ENCODE measurements at places on chromosomes 16 and 17.

- no peak for DNase-seq
These were observed 58.3 kb downstream of the NTN1 start for GRCh38 chr17:9079461-9080103.

DNA sequence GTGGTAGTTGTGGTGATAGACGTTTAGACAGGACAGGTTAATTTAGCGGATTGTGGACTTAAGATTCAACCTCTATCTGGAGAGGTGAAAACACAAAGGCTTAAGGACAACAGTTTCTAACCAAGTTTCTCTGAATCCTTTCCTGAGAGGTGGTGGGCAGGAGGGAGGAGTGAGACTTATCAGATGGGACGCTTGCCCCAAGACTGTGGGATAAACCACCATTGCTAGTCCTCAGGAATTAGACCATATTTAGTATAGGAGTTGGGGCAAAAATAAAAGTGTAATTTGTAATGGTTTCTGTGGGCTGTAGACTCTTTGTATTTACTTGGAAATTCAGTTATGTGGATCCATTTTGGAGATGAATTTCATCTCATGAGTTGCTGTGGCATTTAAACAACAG, 6.6 kb downstream of the PDP2 start:
- DNase-seq, result no peak

GRCh38 chr16:50326835-50327465, 41.8 kb downstream of the BRD7 start:
- no peak for DNase-seq

DNA sequence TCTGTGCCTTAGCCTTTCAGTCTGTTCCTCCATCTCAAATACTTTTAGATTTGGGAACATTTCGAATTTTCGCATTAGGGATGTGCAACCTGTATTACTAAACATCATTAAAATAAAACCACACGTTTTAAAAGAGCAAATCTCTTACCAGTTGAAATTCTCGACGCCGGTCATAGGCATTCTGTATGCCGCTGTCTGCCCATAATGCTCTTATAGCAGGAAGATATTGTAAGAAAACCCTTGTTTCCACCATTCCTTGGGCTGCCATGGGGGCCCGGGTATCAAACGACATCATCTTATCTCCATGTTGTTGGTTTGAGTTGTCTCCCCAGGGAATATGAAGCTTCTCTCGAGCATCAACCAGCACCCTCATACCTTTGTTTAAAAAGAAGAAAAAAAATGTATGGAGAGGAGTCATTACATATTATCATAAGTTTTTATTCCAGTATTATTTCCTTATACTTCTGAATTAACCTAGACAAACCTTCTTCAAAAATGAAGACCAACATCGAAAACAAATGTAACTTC, 3.1 kb downstream of the GNA13 start:
- DNase-seq, result no peak

DNA sequence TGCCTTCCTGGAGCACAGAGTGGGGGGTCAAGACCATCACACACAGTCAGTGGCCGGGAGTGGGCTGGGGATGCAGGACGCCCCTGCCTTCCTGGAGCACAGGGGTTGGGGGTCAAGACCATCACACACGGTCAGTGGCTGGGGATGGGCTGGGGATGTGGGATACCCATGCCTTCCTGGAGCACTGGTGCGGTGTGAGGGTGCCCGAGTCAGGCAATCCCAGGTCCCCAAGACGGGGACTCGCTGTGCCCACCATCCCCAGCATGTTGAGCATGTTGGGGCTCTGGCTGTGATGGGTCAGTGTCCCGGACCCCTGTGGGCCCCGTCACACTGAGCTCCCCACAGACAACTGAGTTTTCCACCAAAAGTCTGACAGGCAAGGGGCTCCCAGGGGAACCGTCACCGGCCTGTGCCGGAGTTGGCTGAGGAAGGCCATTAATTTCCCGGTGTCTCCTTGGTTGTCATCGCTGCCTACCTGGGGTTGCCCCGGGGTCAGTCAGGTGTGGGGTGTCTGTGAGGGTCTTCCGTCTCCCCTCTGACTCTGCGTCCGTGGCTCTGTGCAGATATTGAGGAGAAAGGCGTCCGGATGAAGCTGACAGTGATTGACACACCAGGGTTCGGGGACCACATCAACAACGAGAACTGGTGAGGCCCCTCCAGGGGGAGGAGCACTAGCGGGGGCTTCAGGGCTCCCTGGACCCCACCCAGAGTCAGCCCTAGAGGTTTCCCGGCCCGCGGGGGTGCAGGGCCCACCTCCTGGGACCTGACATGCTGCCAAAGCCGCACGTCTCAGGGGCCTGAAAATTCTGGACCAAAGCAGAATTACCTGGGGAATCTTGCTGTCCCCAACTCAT, 347.1 kb downstream of the SEC14L1 start:
- DNase-seq, result peak; percentile 28

DNA sequence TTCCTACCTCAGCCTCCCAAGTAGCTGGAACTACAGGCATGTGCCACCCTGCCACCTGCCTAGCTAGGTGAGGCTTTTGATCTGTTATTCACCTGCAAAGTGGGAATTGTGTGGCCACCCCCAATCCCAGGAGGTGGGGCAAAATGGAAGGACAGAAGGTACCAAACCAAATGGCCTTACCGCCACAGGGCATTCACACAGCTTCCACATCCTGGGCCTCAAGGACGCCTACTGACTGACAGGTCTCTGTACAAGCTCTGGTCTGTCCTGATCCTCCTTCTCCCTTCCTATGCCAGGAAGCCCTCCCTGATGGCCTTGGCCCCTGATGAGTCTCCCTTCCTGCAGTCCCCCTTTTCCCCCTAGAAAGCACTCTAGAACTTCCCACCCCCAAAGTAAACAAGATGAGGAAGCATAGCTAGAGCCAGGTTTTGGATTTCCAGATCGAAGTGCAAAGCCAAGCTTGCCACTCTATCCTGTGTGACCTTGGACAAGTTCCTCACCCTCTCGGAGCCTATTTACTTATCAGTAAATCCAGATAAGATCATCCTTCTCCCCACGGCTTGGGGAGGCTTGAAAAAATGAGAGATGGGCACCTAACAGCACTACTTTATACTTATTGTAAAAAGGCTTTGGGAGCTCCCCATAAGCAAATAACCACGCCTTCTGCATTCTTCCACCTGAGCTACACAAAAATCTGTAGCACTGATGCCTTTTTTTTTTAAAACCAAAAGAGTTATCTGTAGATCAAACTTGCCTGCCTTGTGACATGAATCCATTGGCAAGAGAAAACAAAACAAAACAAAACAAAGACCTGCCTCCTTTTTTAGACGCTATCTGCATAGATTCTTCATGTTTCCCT, 4.5 kb downstream of the PLLP start:
- no peak for DNase-seq

DNA sequence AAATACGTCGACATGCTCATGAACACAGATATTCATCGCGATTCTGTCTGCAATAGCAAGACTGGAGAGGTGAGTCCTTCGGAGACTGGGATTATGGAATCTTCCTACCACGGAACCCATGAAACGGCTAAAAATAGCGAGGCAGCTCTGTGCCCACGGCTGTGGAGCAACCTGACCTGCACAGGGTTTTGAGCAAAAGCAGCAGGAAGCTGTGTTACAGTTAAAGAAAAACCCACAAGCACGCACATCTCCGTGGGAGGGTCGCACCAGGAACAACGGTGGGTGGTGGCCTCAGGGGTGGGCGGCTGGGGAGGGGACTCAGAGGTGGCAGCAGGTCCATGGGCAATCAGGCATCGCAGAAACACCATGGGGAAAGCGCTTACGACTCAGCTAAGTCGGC, 24.8 kb downstream of the SLC38A10 start:
- no peak for DNase-seq

DNA sequence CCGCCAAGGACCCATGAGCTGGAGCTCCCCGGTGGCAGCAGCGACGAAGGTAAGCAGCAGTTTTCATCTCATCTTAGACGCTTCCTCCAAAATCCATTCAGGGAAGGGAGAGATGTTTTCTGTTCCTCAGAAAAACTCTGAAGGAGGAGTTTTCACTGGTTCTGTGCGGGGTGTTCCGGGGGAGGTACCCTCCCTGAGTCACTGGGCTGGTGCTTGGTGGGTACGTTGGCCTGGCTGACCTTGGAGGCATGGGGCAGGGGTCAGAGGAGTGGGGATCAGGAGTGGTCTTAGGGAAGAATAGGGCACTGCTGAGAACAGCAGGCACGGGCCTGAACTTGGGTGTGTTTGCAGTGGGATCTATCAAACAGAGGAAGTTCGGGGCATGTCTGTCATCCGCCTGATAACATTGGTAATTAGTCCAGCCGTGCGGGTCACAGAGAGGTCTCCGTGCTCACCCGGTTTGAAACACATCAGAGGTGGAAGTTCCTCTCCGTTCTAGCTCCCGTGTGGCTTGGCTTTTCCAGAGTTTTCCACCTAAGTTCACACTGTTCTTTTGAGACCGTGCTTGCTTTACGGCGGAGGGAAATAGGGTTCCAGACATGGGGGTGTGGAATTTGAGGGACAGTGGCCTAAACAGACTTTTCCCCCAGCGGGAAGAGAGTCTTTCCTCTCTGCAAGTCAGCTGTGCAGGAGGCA, 59.6 kb upstream of the CIBAR2 start:
- peak; percentile 46 for DNase-seq

GRCh38 chr17:76865174-76865573, 3.0 kb upstream of the MGAT5B start:
- no peak for DNase-seq

DNA sequence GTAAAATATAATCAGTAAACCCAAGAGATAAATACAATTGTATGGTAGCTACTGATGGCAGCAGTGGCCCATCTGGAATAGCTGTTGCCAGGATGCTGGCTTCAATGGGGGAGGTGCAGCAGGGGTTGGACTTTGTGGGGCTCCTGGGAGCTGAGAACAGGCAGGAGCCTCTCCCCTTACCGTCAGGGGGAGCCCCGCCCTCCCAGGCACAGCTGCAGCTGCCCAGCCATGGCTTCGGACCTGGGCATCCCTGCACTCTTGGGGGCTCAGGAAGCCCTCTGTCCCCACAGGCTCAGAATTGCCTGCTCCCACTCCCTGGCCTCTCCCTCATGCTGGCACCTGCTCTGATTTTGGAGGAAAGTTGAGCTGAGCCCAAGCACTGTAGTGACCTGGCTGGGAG, 741.1 kb downstream of the CDH11 start:
- no peak for DNase-seq

DNA sequence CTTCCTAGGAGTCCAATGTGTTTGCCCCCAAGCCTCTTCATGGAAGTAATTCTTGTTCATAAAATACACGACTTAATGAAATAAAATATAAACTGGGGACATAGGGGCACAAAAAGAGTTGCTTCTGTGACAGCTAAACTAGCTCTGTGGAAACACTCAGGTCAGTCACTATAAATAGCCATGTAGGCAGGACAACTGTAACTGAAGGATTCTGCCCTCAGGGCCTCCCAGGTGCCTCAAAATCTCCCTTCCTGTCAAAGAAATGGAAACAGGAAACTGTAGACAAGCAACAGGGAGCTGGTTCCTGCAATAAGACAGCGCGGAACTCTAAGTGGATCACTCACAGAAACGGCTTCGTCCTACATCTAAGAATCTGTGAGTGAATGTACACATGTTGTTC, 178.1 kb upstream of the ZFHX3 start:
- DNase-seq, result no peak

DNA sequence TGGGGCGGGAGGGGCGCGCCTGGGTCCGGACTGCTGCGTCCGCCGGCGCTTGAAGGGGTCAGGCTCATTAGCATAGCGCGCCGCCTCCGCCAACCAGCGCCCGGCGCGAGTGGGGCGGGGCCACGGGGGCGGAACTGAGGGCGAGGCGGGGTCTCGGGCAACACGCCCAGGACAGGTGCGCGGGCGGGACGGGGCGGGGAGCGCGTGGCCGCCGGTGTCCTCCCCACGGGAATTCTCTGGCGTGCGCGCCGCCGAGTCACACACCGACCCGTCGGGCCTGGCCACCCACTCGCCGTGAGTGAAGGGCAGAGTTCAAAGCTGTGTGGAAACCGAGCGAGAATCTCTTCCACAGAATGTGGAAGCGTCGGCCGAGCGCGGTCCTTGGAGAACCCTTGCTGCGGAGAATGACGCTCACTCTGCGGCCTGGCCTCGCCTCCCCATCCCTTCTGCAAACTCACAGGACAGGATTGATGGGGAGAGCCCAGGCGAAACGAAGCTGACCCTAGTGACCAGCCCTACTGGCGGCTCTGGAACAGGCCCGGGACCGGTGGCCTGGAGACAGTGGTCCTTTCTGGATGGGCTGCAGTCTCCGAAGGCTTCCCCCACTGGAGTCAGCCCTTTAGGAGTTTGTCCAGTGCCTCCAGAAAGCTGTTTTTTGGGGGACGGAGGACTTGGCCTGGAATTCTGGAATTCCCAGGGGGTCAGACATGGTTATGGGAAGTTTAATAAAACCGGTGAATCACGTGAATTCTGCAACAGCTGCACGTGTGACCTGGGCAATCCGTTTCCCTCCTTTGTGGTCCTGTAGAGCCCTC, at the start of gene SNAI3:
Gene SNAI3 (minus strand): TSS at position 69 of the 815 bp plus-strand sequence. CDS start 101 bp downstream, outside the sequence.
- peak; percentile 92 for DNase-seq

- DNase-seq, result no peak
These were observed 887.7 kb downstream of the CDH11 start for GRCh38 chr16:64234200-64234599.

- no peak for DNase-seq
These were observed 86.3 kb upstream of the CACNG5 start for GRCh38 chr17:66748578-66748977.

- DNase-seq, result no peak
These were observed 1.2 kb downstream of the CDT1 start for GRCh38 chr16:88804552-88805339.

DNA sequence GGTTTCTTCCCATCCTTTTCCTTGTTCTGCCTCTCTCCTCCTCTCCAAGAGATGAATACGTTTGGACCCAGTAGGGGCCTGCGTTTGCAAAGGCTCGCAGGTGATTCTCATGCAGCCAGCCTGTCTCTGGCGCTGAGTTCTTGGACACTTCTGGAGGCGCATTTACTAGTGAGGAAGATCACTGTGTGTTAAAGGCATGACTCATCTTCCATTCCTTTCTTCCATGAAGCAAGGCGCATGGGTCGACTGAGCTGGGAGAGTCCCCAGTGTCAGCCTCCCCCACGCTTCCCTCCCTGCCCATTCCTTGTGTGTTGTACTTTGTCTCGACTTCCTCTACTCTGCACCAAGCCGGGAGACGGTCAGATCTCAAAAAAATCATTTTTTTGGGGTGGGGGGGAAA, 159.9 kb upstream of the EEF2KMT start:
- no peak for DNase-seq

DNA sequence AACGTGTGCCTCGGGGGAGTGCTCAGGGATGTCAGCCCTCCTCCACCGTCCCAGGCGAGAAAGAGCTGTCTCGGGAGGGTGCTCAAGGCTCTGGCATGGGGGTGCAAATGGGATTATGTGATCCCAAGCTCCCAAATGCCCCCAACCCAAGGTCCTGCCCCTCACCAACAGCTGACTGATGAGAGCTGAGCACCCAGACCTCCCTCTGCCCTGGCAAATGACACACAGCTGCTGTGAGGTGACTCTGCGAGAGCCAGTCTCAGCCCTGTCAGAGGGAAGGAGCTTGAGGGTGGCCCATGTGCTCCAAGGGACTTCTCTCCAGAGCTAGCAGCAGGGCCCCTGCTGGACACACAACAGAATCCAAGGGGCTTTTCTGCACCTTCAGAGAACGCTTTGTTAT, 7.7 kb downstream of the CDH5 start:
- DNase-seq, result no peak

- DNase-seq, result no peak
These were observed 56.6 kb upstream of the BCAR1 start for GRCh38 chr16:75308011-75308410.

- no peak for DNase-seq
These were observed 706.5 kb downstream of the KCNJ2 start for GRCh38 chr17:70875729-70876310.

Measured in lower lobe of right lung (tissue), 2 donors.